ENCODE measurements at places on chromosomes 1 and 21.

- DNase-seq: no peak
These were observed 129.7 kb upstream of the UBE2U start for GRCh38 chr1:64073705-64074104.

DNA sequence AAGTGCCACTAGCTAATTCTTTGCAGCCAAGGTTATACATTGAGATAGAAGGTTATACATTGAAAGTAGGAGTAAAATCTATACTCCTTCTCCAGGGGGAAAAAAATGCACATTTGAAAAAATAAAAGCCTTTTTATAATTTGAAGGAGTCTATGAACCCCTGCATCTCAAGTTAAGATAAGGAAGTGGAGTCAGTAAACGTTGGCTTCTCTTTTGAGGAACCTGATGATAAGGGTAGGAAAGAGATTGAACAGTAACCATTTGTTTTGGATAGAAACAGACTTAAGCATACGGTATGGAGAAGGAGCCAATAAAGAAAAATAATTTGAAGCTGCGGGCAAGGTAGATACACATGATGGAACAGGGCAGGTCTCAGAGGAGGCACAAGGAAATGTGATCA lies 64.1 kb downstream of the RPAP2 start:
- DNase-seq: no peak

DNA sequence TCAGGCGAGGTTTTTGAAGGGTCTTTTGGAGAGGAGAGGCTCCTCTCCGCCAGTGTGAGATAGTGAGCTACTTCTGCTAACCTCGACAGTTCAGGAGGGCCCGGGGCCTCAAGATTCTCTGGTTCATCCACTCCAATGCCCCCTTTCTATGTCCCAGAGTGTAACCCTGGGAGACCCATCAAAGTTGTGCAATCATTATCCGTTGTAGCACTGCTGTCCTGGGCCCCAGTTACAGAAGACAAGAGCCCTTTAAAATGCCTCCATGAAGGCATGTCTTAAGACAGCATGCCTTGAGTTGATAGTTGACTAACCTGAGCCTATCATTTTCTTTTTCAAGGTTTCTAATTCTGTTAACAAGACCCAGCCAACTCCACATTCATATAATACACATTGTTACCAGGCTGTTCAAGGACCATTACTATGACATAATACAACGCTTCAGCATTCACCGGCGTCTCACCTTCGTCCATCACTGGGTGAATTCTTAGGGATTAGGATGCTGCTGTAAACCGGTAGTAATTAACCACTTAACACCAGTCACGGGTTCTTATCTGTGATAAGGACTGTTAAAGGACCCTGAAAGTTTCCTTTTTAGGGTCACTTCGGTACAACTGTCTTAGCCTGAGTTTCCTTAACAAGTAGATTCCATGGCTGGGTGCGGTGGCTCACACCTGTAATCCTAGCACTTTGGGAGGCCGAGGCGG lies 37.4 kb upstream of the CDC42BPA start:
- DNase-seq: no peak

- DNase-seq: no peak
These were observed 11.4 kb downstream of the NEK7 start for GRCh38 chr1:198168227-198168626.

GRCh38 chr1:156342166-156342955 lies 4.0 kb downstream of the TSACC start:
- no peak for DNase-seq

DNA sequence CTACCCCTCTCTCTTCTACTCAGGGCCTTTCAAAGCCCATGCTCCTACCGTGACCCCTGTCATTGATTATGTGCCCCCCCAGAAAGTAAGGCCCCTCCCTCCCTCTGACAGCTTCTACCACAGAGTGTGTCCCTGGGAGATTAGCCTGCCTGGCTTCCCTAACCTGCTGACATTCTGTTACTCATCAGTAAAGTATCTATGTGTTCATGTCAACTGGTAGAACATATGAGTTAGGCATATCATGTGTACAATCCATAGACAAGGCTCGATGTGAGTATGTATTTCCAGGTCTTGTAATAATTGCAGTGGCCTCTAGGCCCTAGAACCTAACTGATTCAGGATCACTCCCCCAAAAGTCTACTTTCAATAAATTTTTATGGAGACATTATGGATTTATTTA lies 120.0 kb downstream of the GIPC2 start:
- DNase-seq: no peak

- DNase-seq: peak; percentile 59
These were observed 111.9 kb downstream of the PTPN14 start for GRCh38 chr1:214439352-214440119.

DNA sequence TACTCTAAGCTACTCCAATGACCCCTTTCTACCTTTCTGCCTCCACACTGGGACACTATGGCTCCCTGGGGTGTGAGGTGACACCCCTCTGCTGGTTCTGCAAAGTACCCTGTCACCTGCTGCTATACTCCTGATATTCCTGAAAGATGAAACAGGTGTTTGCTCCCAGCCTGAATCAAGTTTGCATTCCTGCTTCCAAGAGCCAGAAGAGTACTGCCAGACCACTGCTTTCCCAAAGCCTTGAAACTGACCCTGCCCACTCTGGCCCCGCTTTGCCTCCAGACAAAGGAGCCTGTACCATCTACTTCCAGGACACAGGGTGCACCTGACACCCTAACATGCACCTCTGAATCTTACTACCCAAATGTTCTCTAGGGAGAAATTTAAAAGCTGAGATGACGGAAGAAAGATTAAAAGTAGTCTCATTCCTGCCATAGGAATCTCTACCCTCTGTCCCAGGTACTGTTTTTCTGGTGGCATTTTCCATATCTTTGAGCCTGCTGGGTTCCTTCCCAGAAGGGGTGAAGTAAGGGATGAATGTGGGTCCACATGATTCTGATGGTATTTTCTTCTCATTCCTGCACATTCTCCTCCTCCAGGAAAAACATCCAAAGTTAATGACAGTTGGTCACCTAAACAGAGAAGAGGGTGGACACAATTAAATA lies 70.3 kb upstream of the DUSP10 start:
- no peak for DNase-seq

DNA sequence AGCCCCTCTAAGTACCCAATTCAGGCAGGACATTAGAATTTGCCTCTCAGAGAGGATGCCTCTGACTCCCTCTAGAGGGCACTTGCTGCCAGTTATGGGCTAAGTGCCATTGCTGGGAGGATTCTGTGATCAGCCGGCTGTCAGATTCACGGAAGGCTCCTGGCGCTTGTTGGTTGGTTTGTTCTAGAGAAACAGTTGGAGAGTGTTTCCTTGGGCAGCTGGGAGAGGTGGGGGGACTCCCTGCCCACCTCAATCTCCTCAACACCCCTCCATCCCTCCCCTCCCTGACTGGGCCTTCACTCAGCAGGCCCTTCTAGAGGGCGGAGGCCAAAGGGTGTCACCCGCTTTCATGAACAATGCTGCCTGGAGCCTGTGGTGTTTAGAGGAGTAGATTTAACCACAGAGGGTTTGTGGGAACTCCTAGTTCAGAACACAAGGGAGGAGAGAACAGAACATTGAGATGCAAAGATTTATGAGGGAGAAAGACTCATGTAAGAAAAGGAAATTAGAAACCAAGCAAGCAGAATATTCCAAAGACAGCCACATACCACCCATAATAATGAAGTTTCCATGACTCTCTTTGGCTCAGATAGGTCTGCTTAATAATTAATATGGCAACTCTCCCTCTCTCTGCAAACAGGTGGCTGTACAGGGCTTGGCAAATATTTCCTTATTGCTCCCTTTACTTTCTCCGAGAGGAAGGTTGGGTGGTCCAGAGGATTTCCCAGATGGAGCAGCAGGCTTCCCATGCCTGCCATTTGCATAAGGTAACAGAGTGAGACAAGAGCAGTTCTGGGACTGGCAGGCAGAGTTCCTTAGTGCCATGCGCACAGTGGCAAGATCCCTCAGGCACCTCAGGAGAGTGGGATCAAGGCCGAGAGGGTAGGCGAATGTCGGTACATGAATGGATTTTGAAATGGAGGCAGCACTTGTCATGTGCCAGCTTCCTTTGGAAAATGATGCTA lies 30.0 kb upstream of the ACP6 start:
- peak; percentile 90 for DNase-seq

DNA sequence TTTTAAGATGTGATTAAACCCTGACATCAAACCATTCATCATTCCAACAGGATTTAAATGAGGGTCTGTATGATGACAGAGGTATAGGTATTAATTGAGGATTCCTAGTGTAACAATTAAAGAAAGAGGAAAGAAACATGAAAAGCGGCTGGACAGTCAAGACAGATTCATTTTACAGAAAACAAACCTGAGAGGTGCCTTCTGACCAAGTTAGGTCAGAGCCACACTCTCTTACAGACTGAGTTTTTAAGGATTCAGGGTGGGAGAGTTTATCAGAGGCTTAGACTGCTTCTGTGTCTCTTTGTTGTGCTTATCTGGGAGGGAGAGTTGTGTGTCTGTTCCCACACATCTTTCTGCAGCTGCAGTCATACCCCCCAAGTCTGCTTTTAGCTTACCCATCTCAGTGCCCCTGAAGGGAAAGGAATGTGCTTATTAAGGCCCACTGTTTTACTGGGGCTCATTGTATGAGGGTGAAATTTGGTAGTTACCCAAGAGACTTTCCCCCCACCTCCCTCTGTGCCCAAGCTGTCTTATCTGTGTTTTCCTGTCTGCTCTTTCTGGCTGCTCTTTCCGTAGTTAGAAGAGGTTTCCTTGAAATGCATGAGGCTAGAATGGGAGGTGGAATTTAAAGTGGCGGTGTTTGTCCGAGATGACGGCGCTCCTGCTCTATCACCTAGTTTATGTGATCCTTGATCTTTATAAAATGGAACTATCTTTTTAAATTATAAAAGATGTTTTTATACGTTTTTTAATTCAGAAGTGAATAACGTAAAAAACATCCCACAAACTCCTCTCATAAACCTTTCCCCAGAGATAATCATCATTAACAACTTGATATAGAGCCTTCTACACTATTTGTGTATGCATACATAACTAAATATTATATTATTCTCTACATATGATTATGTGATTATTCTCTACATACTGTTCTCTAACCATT lies 96.0 kb upstream of the TNFSF4 start:
- DNase-seq: peak; percentile 36

GRCh38 chr1:27968692-27969091 lies 8.9 kb downstream of the XKR8 start:
- DNase-seq: no peak

DNA sequence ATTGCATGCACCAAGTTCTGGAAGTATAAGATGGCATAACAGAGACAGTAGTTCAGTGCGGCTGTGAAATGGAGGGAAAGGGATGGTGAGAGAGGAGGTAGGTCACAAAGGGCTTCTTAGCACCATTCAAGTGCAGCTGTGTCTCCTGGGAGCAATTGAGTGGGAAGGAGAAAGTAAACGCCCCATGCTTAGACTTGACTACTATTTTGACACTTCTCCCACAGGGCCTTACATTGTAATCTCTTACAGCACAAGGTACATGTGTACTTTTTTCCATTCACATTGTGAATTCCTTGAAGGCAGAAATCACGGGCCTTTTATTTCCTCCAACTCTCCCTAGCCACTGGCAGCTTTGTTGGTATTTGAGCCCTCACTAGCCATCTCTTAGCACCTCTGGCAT lies 239.6 kb upstream of the FOXD3 start:
- no peak for DNase-seq

DNA sequence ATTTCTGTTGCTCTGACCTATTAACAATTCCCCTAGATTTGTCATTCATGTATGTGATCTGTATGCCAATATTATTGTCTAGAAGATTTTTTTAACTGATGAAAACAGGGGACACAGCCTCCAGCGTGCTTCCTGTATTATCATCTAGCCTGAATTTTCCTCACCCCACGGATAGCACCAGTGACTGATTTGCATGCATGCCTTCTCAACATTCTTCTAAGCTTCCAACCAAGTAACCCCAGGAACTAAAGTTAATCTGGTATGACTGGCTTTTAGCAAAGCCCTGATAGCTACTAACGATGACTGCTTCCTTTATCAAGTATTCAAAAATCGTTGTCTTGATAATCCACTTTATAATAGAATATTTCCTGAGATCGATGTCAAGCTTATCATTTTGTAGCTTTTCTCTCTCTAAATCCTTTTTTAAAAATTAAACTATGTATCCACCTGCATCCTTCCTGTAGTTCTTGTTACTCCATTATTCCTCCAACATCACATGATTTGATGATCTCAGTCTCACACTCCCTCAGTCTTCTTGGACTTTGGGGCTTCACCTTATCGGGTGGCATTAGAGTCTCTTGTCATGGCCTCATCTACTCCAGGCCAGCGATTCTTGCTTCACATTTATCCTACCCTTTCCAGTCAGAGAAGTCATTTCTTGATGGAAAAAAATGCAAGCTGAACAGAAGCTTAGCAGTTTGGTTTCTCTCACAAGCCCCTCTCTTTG lies 19.0 kb downstream of the BCAR3 start:
- DNase-seq: no peak

GRCh38 chr1:242184955-242185354 lies 186.1 kb upstream of the MAP1LC3C start:
- no peak for DNase-seq

DNA sequence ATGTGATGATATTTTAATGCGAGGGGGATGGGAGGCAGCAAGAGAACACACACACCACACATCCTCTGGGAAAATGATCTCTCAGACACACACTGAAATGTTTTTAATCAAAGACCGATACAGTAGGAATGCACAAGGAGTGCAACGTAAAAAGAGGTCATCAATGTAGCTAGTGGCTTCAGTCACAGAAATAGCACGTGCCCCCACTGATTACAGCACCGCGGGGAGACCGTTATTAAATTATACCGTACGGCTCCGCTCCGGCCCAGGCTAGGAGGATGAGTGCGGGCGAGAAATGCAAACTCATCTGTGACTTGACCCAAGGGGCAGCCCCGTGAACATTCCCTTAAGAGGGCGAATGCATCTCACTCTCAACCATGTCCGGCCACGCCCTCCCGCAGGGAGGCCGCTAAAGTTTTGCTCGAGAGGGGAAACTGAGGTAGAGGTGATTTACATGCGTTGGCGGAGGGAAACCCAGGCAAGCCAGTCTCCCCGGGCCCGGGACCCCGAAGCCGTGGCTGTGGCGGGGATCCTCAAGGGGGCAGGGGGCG lies 552 bp downstream of the UBR4 start:
- peak; percentile 82 for DNase-seq

- DNase-seq: no peak
These were observed 122.5 kb downstream of the TRIM33 start for GRCh38 chr1:114388432-114389003.

DNA sequence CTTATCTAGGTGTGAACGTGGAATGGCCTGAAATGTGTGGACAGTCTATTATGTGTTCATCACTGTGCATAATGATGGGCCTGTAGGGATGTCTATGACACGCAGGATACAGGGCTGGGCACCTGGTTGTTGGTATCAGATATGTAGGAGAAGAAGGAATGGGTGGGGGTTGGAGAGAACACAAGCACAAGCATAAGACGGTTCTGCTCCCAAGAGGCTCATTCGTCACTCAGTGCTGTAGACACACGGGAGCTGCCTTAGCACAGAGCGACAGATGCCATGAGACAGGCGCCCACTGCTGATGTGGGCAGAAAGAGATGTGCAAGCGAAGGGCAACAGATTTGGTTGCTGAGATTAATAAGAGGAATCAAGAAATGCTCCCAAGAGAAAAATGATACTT lies 256.2 kb downstream of the DISC1 start:
- no peak for DNase-seq

Measured in GM23338 (cell line).